ENCODE measurements at places on chromosomes 13 and 19.

DNA sequence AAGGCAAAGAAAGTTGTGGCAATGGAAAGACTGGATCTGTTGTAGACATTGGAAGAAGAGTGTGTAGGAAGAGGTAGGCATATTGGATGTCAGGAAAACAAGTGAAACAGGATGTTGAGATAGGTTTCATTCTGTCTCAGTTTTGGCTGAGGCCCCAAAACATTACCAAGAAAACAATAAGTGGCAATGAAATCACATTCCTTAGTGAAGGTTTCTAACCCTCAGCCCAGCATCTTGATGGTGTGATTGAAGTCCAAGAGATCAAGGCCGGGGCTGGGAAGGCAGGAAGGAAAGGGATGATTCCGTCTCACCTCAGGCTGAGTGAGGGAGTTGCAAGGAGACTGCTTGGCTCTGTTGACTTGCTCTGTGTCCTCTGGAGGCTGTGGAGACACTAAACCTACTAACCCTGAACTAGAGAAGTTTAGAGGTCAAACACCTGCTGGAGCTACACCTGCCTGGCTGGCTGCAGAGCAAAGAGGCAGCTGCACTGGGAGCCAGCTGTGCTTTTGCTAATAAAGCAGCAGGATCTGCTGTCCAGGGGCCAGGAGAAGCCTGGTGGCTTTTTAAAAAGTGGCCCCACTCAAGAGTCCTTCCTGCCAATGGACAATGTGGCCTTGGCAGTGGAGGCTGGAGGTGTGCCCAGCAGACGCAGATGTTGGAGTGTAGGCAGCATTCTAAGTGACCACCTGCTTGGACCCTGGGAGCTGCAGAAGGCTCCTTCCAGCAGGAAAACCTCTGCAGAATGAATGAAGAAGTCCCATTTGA is 53.6 kb downstream of the DGKH start:
- DNase-seq, result no peak

DNA sequence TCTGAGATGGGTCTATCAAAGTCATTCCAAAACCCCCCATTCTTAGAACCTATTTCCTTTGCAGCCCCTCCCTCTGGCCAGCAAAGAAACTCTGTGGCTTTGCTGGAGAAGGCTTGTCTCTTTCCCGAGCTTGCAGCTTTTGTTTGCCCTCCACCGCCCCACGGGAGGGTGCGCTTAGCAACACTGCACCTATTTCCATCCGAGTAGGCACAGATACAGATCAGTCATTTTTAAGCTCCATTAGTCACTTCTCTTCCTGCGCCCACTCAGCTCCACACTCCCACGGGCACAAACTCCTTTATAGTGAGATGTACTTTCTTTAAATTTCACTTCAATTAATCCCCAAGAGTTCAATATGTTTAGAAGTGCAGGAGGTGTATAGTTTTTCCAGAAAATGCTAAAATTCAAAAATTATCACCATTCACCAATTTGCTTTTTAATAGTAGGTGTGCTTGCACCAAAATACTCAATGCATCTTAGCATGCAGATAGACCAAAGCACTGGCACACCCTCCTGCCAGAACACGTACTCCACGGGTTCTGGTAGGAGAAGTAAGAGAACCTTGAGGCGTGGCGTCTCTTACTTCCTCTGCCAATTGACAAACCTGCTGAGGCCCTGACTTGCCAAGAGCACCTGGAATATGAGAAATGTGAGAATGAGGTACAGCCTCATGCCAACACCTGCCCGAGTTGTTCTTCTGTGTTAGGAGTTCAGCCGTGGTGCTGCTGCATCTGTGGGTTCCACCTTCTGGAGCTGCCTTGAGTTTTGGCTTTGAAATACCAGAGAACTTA is 183.7 kb downstream of the TEX29 start:
- no peak for DNase-seq

GRCh38 chr13:19093369-19093768 is 88.3 kb downstream of the TUBA3C start:
- no peak for DNase-seq

GRCh38 chr13:46582190-46582589 is 29.2 kb downstream of the LRCH1 start:
- no peak for DNase-seq

DNA sequence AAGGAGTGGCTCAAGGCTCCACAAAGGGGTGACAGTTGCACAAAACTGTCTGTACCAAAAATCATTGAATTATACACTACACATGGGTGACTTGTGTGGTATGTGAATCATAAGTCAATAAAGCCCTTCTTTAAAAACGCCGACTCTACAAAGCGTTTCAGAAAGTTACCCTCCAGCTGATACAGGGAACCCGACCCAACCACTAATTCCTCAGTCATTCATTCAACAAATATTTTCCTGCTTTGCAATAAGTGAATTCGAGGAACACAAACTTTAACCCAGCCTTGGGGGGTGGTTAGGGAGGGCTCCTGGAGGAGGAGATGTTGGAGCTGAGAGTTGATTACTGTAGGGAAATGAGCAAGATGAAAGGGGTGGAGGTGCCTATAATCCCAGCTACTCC is 32.0 kb downstream of the LTBP4 start:
- DNase-seq, result no peak

GRCh38 chr13:105569816-105570215 is 965.6 kb downstream of the EFNB2 start:
- DNase-seq, result no peak

DNA sequence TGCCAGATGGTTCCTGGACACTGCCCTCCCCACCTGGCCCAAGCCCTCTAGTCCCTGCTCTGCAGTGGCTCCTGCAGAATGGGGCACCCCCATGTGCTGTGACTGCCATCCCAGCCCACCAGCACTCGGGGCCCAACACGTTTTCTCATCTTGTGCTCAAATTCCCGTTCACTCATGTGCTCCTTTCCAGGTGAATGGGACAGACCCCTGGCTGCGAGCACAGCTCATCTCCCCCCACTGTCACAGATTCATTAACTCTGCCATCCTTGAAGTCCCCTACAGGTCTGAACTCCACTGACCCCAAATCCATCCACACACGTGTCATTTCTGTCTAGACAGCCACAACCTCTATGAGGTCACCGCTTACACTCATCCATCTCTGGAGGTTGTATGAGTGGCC is 23.6 kb downstream of the TUBA3C start:
- no peak for DNase-seq

DNA sequence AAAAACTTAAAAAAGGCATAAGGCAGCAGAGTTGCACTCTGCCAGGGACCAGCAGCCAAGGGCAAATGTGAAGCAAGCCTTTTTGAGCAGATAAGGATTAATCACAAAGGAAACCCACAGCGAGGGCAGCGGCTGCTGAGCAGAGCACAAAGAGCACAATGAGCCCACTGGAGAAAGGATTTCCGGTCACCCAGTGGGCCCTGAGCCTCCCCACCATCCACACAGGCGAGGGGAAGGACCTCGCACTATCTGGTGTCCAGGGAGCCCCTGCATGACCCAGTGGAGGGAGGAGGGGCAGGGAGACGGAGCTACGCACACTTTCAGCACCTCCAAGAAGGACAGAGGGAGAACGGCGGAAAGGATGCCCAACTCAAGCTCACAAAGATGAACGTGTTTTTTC is 40.0 kb downstream of the COL4A1 start:
- DNase-seq, result no peak

GRCh38 chr13:41505209-41505835 is 48.0 kb downstream of the RGCC start:
- no peak for DNase-seq

- DNase-seq, result no peak
Measured at GRCh38 chr13:112456138-112457056, 80.2 kb downstream of the SPACA7 start.

DNA sequence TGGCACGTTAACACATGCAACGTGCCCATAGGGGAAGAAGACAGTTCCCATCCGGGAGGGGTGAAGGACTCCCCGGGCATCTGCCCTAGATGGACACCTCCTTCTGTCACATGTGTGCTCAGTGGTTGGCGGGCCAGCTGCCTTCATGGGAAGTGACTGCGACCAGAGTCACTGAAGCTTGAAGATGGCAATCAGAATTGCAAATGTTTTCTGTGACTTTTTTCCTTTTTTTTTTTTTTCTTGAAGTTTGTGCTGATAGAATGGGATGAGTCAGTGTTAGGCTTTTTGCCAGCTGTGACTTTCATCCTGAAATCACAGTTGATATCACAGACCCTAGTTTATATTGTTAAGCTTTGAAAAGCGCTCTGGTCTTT is 109.2 kb upstream of the MCF2L start:
- no peak for DNase-seq

GRCh38 chr19:56348289-56348877 is 33.7 kb upstream of the ZSCAN5A start:
- peak; percentile 30 for DNase-seq

DNA sequence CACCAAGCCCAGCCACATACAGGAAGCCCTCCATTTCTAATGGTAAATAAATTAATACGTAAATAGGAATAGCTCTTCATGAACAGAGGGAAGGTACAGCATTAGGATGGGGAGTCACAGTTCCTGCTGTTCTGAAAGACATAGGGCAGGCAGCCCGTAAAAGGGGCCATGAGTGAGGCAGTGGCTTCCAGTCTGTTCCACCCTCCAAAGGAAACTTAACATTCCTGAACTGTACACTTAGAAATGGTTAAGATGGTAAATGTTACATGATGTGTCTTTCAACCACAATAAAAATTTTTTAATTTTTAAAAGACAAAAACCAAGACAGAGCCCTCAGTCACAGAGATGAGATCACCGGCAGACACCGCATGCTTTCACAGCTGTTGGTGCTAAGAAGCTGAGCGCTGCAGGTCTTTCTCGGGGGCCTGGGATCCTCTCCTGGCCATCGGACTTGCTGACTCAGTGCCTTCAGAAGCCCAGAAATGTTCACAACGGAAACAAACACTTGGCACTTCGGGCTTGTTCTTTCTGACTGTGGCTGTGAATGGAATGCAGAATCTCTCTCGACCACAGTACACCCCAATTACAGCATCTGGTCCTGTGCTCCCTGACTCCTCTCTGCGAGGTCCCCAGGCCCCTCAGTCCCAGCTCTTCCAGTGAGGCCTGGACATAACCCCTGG is 36.4 kb downstream of the EPS15L1 start:
- no peak for DNase-seq

DNA sequence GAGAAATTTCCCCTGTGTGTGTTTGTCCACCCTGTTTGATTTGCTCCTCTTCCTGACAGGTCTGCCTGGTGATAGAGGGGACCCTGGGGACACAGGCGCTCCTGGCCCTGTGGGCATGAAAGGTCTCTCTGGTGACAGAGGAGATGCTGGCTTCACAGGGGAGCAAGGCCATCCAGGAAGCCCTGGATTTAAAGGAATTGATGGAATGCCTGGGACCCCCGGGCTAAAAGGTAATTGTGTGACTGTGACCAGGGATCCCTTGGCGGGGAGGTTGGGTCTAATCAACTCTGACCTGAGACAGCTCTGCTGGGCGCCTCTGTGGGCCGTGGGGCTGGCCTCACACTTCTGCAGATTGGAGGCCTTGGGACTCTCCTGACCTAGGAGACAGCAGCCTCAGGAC is 81.4 kb downstream of the RAB20 start:
- no peak for DNase-seq

- no peak for DNase-seq
Measured at GRCh38 chr13:49146950-49147355, 73.2 kb upstream of the MLNR start.

DNA sequence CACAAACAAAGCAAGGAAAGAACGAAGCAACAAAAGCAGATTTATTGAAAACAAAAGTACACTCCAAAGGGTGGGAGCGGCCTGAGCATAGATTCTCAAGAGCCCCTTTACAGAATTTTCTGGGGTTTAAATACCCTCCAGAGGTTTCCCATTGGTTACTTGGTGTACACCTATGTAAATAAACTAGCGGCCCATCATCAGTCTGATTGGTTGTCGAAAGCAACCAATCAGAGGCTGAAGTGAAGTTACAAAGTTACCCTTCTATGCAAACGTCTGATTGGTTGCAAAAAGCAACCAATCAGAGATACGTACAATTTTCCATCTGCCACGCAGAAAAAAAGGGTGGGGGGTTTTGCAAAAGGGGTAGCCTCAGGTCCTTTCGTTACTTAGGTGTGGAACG is 96.3 kb upstream of the UBAC2 start:
- no peak for DNase-seq
